Stimulated activated CD8-positive, alpha-beta memory T cell treated with anti-CD3 and anti-CD28 coated beads, Interleukin-7, amount 100 ng/mL, for 1 hour (primary cell): ENCODE measurements at places on chromosomes 16 and 17.
A peak's percentile ranks its signal among the peaks of the same experiment; 100 is the strongest.

DNA sequence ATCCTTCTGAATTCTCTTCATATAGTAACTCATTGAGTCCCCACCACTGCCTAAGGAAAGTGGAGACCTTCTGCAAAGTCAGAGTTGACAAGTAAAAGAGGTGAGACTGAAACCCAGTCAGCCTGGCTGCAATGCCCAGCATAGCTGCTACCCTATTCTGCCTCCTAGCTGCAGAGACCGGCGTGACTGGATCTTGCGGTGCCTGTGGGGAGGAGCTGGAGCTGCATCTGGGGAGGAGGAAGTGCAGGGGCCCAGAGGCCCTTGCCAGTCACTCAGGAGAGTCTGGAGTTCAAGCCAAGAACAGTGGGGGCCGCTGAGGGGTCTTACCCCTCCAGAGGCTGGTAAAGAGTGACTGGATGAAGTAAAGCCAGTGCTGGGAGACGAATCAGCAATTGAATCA is 35.0 kb upstream of the ZNF423 start:
- no peak for DNase-seq

DNA sequence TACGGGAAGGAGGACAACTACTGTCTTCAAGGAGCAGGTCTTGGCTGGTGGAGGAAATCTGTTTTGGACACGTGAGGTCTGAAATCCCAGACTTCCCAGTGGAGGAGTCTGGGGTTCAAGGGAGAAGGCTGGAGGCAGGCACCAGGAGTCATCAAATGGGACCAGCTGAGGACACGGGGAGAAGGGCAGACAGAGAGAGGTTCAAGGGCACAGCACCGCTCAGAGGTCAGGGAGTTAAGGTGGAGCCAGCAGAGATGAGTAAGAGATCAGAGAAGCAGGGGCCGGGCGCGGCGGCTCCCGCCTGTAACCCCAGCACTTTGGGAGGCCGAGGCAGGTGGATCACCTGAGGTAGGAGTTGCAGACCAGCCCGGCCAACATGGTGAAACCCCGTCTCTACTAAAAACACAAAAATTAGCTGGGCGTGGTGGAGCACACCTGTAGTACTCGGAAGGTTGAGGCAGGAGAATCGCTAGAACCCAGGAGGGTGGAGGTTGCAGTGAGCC is 10.4 kb upstream of the SMIM5 start:
- no peak for DNase-seq

DNA sequence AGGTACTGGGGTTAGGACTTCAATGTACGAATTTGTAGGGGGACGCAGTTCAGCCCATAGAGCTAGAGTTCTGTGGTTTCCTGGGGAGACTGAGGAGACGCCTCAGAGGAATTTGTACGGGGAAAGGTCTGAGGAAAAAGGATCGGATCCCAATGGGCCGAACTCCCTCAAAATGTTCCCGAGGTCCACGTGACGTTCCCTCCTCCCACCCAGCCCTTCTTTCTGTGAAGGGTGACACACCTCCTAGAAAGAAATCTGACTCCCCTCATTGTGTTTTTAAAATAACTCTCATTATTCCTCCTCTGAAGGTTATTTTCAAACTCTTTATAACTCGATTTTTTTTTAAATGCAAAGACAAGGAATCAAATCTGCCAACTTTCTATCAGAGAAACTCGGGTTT is 8.6 kb downstream of the RGS9 start:
- no peak for DNase-seq

- DNase-seq, result no peak
Measured at GRCh38 chr17:6075050-6075449, 4.9 kb downstream of the WSCD1 start.

DNA sequence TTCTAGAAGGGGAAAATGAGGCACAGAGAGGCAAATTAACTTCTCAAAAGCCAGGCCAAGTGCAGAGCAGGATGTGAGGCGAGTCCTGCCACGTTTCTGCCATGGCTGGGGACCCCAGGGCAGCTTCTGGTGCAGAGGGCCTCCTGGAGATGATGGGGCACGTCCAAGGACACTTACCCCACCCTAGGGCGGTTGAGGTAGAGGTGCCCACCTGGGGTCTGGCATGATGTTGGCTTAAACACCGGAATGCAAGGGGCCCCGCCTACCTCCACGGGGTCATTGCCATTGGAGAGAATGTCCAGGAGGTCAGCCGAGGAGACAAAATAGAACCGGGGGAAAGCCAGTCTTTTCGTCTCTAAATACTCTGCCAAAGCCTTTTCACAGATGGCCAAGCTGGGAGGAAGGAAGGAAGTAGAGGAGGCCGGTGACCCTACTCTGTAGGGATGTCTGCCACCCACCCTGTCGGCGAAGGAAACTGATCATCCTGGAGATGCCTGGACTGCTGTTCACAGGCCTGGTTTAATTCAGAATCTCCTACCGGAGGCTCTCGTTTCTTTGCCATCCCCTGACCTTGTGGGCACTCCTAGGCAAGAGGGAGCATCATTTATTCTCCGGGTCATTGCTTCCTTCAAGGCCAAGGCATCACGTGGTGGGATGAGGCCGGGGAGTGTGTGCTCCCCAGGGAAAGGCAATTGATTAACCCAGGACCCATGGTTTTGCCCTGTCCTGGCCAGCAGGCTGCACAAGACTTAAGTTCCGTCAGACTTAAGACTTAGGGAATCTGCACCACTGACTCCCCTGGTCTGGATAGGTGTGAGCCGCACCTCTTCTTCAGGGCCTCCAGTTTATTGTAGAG is 70.5 kb downstream of the DNAH17 start:
- DNase-seq, result no peak

- DNase-seq, result no peak
Measured at GRCh38 chr17:31935512-31935911, 1.3 kb upstream of the SUZ12 start.

DNA sequence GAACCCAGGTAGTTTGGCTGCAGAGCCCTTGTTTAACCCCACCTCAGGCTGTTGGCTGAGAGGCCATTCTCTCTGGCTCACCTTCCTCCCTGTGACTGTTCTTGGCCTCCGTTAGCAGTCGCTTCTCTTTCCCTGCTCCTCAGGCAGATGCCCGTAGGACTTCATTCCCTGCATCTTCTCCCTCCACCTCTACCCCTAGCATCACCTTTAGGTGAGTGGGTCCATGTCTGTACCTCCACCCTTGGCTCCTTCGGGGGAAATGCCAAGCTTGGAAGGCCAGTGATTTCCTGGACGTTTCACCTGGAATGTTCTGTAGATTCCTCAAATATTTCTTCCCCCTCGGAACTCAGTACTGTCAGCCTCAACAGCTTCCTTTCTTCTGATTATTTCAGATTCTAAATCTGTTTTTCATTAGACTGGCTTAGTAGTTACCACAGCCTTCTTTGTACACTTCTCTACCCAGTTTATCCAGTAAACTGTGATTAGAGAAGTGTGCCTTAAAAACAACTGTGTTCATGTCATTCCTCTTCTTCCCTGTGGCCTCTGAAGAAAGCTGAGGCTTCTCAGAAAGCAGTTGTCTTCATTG is 227.9 kb downstream of the MSI2 start:
- no peak for DNase-seq

GRCh38 chr16:54652201-54652770 is 278.4 kb upstream of the IRX5 start:
- no peak for DNase-seq

- no peak for DNase-seq
Measured at GRCh38 chr16:87006789-87007745, 310.1 kb downstream of the C16orf95 start.

DNA sequence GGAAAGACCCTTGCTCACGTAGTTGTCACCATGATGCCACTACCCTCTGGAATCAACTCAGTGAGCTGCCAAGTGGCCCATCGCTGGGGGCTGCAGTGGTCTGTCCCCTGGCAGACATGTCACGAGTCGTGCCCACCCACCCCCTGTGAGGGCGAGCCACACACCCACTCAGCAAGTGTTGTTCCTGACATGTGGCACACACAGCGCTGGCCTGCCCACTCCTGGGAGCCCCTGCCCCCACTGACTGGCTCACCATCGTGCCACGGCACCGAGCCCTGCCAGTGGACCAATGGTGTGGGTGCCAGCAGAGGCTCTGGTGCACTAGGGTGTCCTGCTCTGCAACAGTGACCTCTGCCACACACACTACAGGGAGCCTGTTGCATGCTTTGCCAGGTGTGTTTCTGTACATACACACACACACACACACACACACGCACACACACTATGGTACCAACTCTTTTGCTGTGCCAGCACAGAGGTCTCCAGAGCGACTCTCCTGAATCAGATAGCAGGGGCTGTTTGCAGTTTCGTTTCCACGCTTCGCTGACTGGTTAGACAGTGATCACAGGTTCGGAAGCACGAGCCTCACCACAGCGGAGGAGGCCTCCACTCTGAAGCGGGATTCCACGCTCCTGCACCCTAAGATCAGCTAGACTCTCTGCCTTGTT is 7.7 kb downstream of the RTN4RL1 start:
- DNase-seq, result no peak

GRCh38 chr17:74512036-74512435 is 19.2 kb downstream of the CD300LB start:
- no peak for DNase-seq

- DNase-seq, result no peak
Measured at GRCh38 chr17:50790618-50791017, 23.3 kb upstream of the ANKRD40CL start.

GRCh38 chr17:31425282-31426040 is 34.0 kb downstream of the RAB11FIP4 start:
- no peak for DNase-seq

- no peak for DNase-seq
Measured at GRCh38 chr16:79757968-79758367, 157.4 kb upstream of the MAF start.

DNA sequence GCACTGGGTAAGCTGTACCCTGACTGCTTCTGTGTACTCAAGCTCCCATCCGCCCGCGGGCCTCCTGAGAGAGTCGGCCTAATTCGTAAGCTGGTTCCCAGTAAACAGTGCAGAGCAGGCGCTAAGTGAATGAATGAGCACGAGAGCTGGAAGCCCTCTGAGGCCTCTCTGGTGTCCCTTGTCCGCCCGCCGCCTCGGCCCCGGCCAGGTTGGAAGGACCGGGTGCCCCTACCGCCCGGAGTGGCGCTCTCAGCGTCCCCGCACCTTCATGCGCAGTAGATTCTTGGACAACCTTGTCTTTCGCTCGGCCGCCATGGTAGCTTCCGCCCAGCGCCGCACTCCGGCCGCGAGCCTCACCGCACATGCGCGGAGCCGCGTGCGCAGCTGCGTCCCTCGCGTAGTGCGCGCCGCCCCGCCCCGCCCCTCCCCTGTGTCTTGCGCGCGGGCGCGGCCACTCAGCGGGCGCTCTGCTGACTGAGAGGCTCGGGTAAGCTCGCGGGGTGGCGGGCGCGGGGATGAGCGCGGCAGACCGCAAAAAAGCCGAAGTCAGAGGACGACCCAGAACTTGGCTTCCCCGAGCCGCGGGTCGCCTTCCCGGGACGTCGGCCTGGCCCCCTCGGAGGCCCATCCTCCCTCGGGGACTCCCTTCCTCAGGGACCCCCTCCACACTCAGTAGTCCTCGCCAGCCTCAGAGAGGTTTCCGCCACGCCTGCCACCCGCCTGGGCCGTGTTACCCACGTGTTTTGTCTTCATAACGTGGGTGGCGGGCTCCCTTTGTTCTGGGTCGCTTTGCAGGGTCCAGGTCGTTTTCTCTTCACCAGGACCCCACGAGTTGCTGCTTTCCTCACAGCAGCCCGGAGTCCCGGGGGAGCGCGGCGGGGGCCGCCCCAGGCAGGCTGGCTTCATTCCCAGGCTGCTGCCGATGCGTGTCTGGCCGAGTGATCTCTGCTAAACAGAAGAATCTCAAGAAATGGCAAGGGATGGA is at the start of gene MPHOSPH6:
Gene MPHOSPH6 (minus strand): TSS at position 364 of the 985 bp plus-strand sequence. CDS start 49 bp downstream, at position 315.
- DNase-seq, result peak; percentile 75

GRCh38 chr17:2240541-2240940 is 63.0 kb downstream of the SMG6 start:
- DNase-seq, result no peak

GRCh38 chr17:31130286-31131224 is 35.8 kb downstream of the NF1 start:
- no peak for DNase-seq

- no peak for DNase-seq
Measured at GRCh38 chr17:38416840-38417209, 11.4 kb upstream of the ARHGAP23 start.

DNA sequence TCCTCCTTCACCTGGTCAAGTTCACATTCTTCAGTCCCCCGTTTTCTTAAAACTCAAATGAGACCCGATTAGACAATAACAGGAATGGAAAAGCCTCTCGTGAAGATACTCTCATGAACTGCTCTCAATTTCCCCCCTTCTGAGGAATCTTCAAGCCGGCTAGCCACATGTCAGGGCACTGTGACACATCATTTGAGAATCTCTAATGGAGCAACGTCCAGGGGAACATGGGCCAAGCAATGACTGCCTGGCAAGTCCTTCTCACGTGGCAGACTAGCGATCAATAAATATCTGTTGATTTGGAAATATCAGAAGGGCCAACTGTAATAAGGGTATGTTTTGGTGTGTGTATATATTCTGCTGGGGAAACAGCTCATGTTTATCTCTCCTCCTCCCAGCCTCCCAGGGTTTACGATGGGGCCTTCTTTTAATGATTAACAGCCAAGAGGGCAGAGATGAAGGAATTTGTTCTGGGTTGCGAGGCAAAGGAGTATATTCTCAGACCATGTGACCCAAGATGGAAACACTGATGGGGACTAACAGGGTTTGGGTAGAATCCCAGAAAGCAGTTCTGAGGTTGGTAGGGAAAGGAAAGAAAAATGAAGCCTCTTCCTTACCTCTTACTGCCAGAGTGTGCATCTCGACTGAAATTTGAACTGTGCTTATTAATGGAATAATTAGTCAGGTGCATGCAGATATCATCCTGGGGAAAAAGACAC is 21.4 kb downstream of the TTLL6 start:
- no peak for DNase-seq

- DNase-seq, result no peak
Measured at GRCh38 chr17:7047566-7047965, 3.7 kb upstream of the SLC16A11 start.

DNA sequence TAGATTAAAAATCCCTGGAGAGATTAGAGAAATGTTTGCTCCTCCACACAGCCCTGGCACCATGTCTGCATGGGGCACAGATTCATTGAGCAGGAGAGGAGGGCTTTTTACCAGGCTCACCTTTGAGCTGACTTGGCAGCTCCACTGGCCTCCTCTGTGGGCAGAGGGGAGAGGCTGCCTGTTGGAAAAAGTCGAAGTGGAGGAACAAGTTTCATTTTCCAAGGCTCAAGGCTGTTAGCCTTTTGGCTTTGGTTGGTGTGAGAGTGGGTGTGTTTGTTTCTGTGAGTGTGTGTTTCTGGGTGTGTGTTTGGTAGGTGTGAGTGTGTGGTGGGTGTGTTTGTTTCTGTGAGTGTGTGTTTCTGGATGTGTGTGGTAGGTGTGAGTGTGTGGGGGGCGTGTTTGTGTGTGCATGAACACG is 5.6 kb downstream of the TMEM238L start:
- no peak for DNase-seq

GRCh38 chr17:74520016-74520434 is 11.2 kb downstream of the CD300LB start:
- no peak for DNase-seq

GRCh38 chr17:51046514-51047384 is 73.9 kb downstream of the SPAG9 start:
- no peak for DNase-seq
